ENCODE measurements at places on chromosomes 12 and 14.

GRCh38 chr12:88932457-88932856 is 352.2 kb upstream of the KITLG start:
- DNase-seq, result no peak

DNA sequence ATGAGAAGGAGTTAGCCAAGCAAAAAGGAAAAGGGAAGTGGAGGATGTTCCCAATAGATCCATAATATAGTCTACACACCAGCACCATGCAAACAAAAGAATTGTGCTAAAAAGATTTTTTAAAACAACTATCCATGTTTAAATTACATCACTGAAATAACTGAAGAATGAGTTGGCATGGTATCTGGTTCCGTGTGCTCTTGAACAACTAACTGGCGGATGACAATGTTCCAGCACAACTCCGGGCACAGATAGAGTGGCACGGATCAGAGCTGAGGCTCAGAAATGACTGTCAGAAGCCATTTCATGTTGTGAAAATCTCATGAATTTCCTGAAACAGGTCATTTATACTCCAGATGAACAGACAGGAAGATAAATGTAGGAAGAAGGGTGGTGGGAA is 153.1 kb downstream of the HMGA2 start:
- no peak for DNase-seq

DNA sequence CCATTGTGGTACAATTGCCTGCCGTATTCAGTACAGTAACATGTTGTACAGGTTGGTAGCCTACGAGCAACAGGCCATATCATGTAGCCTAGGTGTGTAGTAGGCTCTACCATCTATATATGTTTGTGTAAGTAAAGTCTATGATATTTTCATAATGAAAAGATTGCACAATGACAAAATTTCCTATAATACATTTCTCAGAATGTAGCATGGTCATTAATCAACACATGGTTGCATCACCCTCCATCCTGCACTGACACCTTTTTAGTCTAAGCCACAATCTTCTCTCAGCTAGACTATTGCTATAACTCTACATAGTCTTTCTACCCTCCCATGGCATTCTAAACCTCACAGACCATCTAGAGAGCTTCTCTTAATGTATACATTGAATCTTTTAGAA is 158.5 kb upstream of the HMGA2 start:
- DNase-seq, result no peak

DNA sequence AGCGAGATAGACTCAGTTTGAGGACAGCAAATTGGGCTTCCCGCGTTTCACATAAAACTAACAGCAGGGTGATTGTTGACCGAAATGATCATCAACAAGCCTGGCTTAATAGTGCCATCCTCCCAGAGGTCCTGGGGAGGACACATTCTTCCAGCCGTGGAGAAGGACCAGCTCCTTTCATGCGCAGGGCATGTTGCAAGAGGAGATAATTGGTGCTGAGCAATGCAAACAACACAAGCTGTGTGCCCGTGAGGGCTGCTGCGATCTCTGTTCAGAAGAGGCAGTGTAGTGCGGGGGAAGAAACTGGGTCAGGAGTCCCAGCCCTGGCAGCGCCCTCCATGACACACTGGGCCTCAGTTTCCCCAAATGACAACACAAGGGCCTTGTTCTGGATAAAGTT is 54.3 kb downstream of the CCDC85C start:
- no peak for DNase-seq

DNA sequence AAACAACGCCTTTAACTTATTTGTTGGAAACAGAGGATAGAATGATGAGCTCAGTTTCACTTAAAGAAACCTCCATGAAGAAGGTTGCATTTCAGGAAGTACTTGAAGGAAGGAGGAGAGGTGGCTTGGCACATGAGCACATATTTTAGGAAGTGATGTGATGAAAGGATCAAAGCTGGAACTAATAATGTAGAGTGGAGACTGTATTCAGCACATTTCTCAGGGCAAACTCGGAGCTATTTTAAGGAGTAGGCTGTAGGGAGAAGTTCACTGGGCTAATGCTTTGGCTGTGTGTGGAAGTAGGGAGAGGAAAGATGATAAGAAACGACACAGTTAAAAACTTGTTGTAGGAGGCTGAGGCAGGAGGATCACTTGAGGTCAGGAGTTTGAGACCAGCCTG is 272.8 kb downstream of the AKAP6 start:
- no peak for DNase-seq

DNA sequence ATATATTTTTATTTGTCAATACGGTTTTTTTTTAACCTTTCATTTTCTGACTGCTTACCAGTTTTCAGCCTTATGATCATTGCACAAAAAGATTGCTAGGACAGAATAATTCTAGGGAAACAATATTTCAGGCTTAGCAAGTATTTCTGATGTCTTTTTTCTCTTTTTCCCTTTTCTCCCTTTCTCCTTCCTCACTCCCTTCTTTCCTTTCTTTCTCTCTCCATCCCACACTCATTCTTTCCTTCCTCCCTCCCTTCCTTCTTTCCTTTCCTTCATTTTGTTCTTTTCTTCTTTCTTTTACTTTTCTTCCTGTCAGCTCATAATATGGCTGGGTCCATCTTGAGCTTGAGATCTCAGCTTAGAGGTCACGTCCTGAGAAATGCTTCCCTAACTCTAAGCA is 601.4 kb upstream of the NOVA1 start:
- no peak for DNase-seq

DNA sequence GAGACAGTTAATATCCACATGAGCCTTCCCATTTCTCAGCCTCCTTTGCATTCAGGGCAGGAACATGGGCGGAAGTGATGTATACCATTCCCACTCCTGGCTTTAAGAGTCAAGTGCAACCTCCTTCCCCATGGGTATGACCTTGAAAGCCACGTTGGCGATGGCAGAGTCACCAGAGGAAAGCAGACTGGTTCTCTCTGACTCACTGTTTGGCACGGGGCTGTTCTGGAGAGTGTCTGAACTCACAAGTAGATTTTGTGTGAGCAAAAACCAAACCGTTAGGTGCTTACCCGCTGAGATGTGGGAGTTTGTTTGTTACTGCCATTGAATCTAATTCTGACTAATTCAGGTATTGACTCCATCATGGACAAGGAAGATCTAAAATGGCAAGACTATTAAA is 36.7 kb upstream of the PZP start:
- no peak for DNase-seq

Measured in stimulated activated CD8-positive, alpha-beta memory T cell treated with anti-CD3 and anti-CD28 coated beads, Interleukin-15, amount 100 ng/mL, for 24 hours (primary cell).